ENCODE measurements at places on chromosomes 1 and 21. TPM values are rescaled to one million over a fixed set of nuclear protein-coding genes. Genes with fewer than 3 reads are reported as not detected.
A peak's percentile ranks its signal among the peaks of the same experiment; 100 is the strongest.

The CDCA8 gene
- 19.5 TPM for total RNA-seq

The KRTAP11-1 gene
- not detected for total RNA-seq

The ESRRG gene
- total RNA-seq = 0.05 TPM

DNA sequence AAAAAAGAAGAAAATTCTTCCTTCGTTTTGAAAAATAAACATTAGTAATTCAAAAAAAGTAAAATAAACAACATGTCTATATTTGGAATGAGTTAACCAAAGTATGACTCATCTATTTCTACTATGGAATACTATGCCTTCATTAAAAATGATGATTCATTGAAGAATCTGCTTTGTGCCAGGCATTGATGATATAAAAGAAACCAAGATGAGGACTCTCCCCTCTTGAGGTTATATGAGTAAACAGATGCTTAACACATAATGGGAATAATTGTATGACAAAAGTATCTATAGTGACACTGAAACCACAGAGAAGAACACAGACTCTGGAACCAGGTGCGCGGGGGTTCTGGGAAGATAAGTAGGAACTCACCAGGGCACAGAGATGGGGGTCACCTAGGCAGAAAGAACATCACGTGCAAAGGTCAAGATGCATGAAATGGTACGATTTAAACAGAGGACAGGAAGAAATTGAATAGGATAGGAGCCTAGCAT is 18.8 kb downstream of the ELF3 start:
- peak; percentile 51 for DNase-seq

GRCh38 chr1:23897083-23897482 is 16.1 kb downstream of the CNR2 start:
- DNase-seq = no peak

The MCOLN3 gene
- 0.67 TPM for total RNA-seq

The MMP23B gene
- 0.78 TPM for total RNA-seq

The CNR2 gene
- total RNA-seq = not detected

The KIFAP3 gene
- 22.9 TPM for total RNA-seq

The GNG4 gene
- 0.25 TPM for total RNA-seq

GRCh38 chr1:92679980-92680379 is 104.9 kb downstream of the EVI5 start:
- no peak for DNase-seq

The OPRD1 gene
- total RNA-seq = not detected

- no peak for DNase-seq
These were observed 13.8 kb downstream of the VASH2 start for GRCh38 chr1:212964102-212964501.

All from NCI-H460 (cell line).